ENCODE measurements at places on chromosomes 2 and 18. TPM values are rescaled to one million over a fixed set of nuclear protein-coding genes. Genes with fewer than 3 reads are reported as not detected.
A peak's percentile ranks its signal among the peaks of the same experiment; 100 is the strongest.

CTAGE1 gene
- total RNA-seq, result 0.12 TPM

SLC5A7 gene
- not detected for total RNA-seq

DNAJC10 gene
- 128 TPM for total RNA-seq

ONECUT2 gene
- 0.10 TPM for total RNA-seq

DNA sequence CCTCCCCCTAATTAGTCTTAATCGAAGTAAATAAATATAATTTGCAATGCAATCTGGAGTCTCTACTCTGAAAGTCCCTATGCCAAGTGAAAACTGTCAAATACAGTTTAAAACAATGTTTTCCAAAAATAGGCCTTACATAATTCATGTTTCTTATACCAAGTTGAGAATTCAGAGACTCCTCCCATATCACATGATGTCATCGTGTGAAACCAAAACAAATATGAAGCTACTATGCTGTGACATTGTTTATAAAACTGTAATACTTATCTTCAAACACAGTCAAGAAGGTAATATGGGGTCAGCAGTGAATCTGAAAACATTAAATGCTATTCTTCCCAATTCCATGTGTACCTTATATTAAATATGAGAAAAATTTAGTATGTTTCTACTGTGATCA is 940.2 kb upstream of the FANCL start:
- no peak overlapping the region for H3K4me3 ChIP-seq
- no peak for DNase-seq
- H3K36me3 ChIP-seq, result no peaks in the 10 kb centered on the region

DNA sequence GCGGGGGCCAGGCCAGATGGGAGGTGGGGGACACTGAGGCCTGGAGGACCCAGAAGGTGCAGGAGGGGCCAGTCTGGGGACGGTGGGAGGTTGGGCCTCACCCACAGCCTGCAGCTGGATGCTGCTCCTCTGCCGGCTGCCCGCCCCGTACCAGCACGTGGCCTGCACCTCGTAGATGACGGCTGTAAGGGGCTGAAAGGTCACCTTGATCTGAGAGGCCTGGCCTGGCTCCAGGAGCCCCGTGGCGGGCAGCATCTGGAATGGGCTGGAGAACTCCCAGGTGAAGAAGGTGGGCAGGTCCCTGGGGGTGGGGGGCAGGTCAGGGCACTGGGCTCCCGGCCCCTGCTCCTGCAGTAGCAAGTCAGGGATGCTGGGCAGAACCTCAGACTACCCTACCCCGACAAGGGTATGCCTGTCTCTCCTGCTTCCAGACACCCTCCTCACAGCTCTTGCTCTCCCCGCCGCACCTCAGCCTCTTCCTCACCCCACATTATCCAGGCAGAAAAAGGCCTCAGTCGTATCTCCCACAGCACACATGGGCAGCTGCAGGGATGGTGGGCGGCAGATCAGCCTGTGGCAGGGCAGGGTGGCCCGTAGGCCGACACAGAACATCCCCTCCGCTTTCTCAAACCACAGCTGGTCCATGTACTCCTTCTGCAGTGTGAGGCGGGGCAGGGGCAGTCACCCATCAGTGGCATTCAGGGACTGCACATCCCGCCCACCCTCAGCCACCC is 10.1 kb downstream of the CFAP65 start:
- H3K4me1 ChIP-seq, result no peaks in the 10 kb centered on the region
- H3K27ac ChIP-seq, result no peak overlapping the region
- DNase-seq, result no peak

DNA sequence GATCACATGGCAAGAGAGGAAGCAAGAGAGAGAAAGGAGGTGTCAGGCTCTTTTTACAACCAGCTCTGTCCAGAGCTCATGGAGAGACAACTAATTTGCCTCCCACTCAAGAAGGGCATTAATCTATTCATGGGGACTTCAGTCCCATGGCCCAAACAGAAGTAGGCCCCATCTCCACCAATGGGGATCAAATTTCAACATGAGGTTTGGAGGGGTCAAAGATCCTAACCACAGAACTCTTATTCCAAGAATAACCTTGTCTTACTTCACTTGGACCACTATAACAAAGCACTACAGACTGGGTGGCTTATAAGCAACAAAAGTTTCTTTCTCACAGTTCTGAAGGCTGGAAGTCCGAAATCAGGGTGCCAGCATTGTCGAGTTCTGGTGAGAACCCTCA is 31.8 kb downstream of the GRB14 start:
- no peak overlapping the region for H3K4me3 ChIP-seq
- H3K27ac ChIP-seq, result no peak overlapping the region

DNA sequence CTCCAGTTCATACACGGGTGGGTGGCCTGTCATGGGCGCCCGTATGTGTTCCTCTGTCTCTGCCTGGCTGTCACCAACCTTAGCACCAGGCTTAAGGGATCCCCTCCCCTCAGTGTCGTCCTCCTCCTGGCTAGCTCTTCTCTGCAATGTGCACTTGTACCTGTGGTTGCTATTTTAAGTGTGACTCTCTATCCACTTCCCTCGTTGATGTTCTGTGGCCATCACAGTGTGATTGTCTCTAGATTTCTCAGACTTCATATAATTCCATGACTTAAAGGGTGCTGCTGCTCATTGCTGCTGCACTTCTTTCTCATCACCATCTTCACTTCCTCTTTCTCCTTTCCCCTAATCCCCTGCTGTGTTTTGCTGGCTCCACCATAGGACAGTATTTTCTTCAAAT is 143.4 kb downstream of the EML6 start:
- no peak overlapping the region for H3K27ac ChIP-seq
- peaks cover 24% of the 10 kb centered on the region for H3K4me1 ChIP-seq
- peaks cover 7% of the 10 kb centered on the region for H3K36me3 ChIP-seq
- no peak overlapping the region for H3K4me3 ChIP-seq
- no peak for DNase-seq
- H3K27me3 ChIP-seq, result peaks cover 2% of the 10 kb centered on the region

- DNase-seq, result peak; percentile 17
- H3K4me3 ChIP-seq, result peak overlapping the region; percentile 79
- peaks cover 3% of the 10 kb centered on the region for H3K27me3 ChIP-seq
- H3K36me3 ChIP-seq, result peaks cover 9% of the 10 kb centered on the region
- H3K27ac ChIP-seq, result peak overlapping the region; percentile 90
Observed at GRCh38 chr2:88658881-88659537, 31.7 kb upstream of the EIF2AK3 start.

DNA sequence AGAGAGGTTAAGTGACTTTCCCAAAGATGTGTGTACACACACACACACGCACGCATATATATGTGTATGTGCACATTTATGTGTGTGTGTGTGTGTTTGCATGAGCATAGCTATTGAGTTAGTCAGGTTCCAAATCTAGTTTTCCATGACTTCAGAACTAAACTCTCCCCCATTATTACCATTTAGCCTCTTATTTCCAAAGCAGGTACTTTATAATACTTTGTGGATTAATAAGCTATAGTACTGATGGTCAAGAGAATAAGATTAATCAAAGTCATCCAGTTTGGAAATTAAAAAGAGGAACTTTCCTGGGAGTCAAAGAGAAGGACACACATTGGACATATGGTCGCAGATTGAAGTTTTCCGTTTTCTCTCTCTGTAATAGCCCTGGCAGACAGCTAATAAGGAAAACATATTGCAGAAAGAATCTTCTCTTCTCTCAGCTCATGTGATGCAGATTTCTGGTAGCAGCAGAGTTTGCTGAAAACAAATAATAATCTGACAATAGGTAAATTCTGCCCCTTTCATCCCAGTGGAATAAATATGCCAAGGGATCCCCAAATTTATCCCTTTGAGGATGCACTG is 410.9 kb upstream of the TCF4 start:
- DNase-seq, result no peak
- H3K27me3 ChIP-seq, result no peaks in the 10 kb centered on the region
- peaks cover 41% of the 10 kb centered on the region for H3K4me1 ChIP-seq
- H3K36me3 ChIP-seq, result no peaks in the 10 kb centered on the region
- peak overlapping the region; percentile 80 for H3K27ac ChIP-seq

GRCh38 chr2:99956232-99957030 is 186.0 kb downstream of the AFF3 start:
- no peak for DNase-seq
- H3K27ac ChIP-seq, result no peak overlapping the region
- peaks cover 7% of the 10 kb centered on the region for H3K4me1 ChIP-seq
- no peaks in the 10 kb centered on the region for H3K36me3 ChIP-seq
- H3K27me3 ChIP-seq, result peaks cover 6% of the 10 kb centered on the region

- H3K27ac ChIP-seq, result peak overlapping the region; percentile 89
- H3K4me1 ChIP-seq, result peaks cover 15% of the 10 kb centered on the region
- H3K36me3 ChIP-seq, result no peaks in the 10 kb centered on the region
- no peaks in the 10 kb centered on the region for H3K27me3 ChIP-seq
- peak; percentile 52 for DNase-seq
- H3K4me3 ChIP-seq, result peak overlapping the region; percentile 92
Observed at GRCh38 chr18:76496194-76496890, 1.3 kb upstream of the ZNF516 start.
